ENCODE measurements at places on chromosomes 1 and 21.

DNA sequence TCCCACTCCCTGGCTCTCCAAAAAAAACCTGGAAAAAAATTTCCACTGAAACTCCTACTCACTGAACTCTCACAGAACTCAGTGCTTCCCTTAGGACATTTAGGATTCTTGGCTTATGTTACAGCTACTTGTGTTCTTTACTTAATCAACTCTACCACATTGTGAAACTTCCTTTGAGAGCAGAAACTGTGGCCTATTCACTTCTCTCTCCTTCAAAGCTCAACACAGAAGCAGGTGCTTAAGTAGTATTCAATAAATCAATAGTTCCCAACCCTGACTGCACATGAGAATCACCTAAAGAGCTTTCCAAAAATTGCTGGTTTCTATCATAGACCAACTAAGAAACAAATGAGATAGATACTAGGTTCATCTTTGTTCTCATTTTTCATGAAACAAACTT, 67.9 kb upstream of the DMRTA2 start:
- no peak for DNase-seq

GRCh38 chr21:38821248-38821647, 15.5 kb downstream of the ETS2 start:
- DNase-seq = no peak

DNA sequence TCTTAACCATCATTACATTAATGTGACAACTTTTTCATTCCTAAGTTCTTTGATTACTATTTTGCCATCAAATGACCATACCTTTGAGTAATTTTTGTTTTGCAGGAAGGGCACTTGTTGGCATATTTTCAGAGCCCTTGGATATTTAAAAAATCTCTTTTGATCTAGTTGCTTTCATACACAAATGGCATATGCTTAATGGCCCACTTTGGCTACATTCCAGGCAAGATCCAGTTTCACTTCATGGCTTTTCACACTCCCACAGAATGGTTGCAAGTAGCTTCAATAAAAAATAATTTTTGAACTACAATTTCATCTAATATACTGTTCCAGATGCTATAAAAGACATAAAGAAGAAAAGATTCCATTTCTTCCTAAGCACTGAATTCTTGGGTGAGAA, 18.1 kb downstream of the ADAM30 start:
- no peak for DNase-seq

GRCh38 chr1:200971955-200972711, 51.4 kb downstream of the KIF21B start:
- peak; percentile 64 for DNase-seq
